ENCODE measurements at places on chromosomes 5 and 9.

GRCh38 chr5:37844009-37844408 lies 4.2 kb upstream of the GDNF start:
- H3K27ac ChIP-seq: no peak overlapping the region
- no peak overlapping the region for H3K4me3 ChIP-seq
- H3K27me3 ChIP-seq: peaks cover 14% of the 10 kb centered on the region
- no peaks in the 10 kb centered on the region for H3K4me1 ChIP-seq
- no peak for DNase-seq
- no peaks in the 10 kb centered on the region for H3K36me3 ChIP-seq

DNA sequence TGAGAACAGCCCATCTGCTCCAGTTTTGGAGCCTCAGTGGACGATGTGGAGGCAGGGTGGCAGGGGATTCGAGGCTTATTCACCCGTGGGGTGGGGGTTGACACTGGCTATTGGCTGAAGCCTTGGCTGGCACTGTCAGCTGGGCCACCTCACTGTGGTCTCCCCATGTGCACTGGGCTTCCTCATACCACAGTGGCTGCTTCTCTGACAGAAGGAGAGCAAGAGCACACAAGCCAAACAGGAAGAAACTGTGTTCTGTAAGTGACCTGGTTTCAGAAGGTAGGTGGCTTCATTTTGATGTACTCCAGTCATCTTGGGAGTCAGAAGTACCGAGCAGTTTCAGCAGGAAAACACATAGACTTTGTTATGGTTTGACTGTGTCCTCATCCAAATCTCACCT lies 24.7 kb upstream of the CTNND2 start:
- no peaks in the 10 kb centered on the region for H3K4me1 ChIP-seq
- no peak for DNase-seq
- no peaks in the 10 kb centered on the region for H3K27me3 ChIP-seq
- H3K4me3 ChIP-seq: no peak overlapping the region

- no peak for DNase-seq
- H3K27me3 ChIP-seq: no peaks in the 10 kb centered on the region
- H3K4me3 ChIP-seq: no peak overlapping the region
- no peaks in the 10 kb centered on the region for H3K36me3 ChIP-seq
These were observed 39.3 kb upstream of the SHB start for GRCh38 chr9:38108326-38108725.

DNA sequence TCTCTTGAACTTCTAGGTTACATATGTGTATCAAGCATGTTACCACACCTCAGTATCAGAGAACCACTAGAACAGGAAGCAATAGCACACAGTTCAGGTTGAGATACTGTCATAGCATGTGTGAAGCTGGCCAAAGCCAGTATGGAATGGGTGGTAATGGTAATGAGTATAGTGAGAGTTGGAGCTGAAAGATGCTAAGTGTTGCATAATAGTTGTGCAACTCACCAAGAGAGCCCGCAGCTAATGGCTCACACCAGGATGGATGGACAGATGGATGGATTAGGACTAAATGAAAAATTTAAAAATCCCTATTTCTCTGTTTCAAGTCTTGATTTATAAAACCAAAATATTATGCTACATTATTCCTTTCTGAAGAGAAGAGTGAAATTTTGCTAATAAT lies 53.4 kb upstream of the KCNN2 start:
- H3K4me1 ChIP-seq: no peaks in the 10 kb centered on the region
- DNase-seq: no peak

GRCh38 chr9:27436234-27436633 lies 87.9 kb upstream of the IFNK start:
- H3K36me3 ChIP-seq: no peaks in the 10 kb centered on the region
- no peak overlapping the region for H3K4me3 ChIP-seq
- no peak for DNase-seq

DNA sequence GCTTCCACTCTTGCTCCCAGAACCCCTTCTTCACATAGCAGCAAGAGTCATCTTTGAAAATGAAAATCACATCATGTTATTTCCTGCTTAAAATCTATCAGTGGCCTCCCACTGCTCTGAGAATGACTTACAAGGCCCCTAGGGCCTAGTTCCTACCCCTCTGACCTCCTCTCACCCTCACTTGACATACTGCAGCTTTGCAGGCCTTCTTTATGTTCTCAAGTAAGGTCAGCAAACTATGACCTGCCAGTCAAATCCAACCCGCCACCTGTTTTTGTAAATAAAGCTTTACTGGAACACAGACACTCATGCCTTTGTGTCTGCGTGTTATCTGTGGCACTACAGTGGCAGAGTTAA lies 185.7 kb downstream of the NR3C1 start:
- no peak overlapping the region for H3K27ac ChIP-seq
- H3K4me3 ChIP-seq: no peak overlapping the region
- peaks cover 12% of the 10 kb centered on the region for H3K36me3 ChIP-seq
- DNase-seq: no peak

DNA sequence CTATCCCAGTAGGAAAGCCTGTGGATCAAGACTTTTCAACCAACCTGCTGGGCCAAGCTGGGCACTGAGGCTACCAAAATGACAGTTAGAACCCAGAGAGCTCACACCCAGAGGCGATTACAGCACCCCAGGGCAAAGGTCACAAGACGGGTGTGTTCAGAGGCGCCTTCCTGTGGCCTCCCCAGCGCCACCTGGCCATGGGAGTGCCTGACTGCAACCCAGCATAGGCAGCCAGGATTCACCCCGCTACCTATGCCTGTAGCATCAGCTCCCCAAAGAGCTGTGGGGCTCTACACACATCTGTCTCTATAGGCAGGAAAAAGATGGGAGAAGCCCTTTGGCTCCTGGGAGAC lies 33.5 kb downstream of the PDGFRB start:
- peak; percentile 53 for DNase-seq
- no peak overlapping the region for H3K27ac ChIP-seq
- H3K4me3 ChIP-seq: no peak overlapping the region
- no peaks in the 10 kb centered on the region for H3K4me1 ChIP-seq

- H3K4me1 ChIP-seq: peaks cover 51% of the 10 kb centered on the region
- H3K4me3 ChIP-seq: peak within 1 kb of the TSS; percentile 55
- DNase-seq: peak; percentile 63
These were observed at the start of gene N4BP3 for GRCh38 chr5:178113141-178113787. Gene N4BP3, plus strand, starts transcription at chr5:178113532. Its CDS starts 6,052 bp downstream, at chr5:178119584.

DNA sequence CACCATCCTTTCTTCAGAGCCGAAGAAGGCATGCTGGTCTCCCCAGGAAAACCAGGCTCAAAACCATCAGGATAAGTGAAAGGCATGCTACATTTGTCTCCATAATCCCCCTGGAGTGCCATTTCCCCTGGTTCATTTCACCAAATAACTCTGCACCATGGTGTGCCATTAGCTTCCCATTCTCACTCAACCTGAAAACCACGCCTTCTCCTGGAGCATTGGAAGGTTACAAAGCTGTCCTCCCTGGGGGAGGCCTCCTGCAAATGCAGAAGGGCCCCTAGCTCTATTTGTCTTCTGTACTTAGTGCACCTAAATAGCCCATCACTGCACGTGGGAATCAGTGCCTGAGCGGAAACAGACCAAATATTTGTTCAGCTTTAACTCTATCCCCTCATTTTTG lies 90.2 kb upstream of the ICE1 start:
- no peaks in the 10 kb centered on the region for H3K4me1 ChIP-seq
- no peaks in the 10 kb centered on the region for H3K27me3 ChIP-seq
- H3K4me3 ChIP-seq: no peak overlapping the region
- H3K27ac ChIP-seq: no peak overlapping the region

DNA sequence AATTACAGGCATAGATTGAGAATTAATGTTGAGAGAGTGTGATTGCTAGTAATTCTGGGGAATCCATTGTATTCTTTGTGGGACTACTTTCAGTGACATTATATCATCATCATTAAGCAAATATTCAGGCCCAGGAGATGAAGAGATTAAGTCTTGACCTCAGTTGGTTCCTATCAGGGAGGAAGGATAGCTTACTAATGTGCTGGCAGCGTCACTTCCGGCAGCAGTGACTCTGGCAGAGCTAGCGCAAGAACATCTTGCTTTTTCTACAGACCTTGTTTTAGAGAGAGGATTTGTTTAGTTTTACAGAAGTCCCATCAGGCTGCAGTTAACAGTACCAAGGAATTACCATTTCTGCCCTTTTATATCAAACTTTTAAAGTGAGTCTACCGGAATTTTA lies 20.3 kb downstream of the OSTF1 start:
- H3K36me3 ChIP-seq: no peaks in the 10 kb centered on the region
- no peak for DNase-seq
- no peak overlapping the region for H3K4me3 ChIP-seq
- H3K27me3 ChIP-seq: no peaks in the 10 kb centered on the region
- H3K4me1 ChIP-seq: peaks cover 34% of the 10 kb centered on the region
- no peak overlapping the region for H3K27ac ChIP-seq

GRCh38 chr5:78781611-78782286 lies 133.2 kb upstream of the LHFPL2 start:
- no peaks in the 10 kb centered on the region for H3K4me1 ChIP-seq
- peaks cover 6% of the 10 kb centered on the region for H3K36me3 ChIP-seq
- DNase-seq: no peak
- no peak overlapping the region for H3K27ac ChIP-seq
- H3K4me3 ChIP-seq: no peak overlapping the region

GRCh38 chr5:178389796-178390195 lies 157.2 kb upstream of the PHYKPL start:
- no peak overlapping the region for H3K27ac ChIP-seq
- H3K27me3 ChIP-seq: peaks cover 3% of the 10 kb centered on the region
- no peak for DNase-seq
- H3K36me3 ChIP-seq: no peaks in the 10 kb centered on the region
- no peak overlapping the region for H3K4me3 ChIP-seq

DNA sequence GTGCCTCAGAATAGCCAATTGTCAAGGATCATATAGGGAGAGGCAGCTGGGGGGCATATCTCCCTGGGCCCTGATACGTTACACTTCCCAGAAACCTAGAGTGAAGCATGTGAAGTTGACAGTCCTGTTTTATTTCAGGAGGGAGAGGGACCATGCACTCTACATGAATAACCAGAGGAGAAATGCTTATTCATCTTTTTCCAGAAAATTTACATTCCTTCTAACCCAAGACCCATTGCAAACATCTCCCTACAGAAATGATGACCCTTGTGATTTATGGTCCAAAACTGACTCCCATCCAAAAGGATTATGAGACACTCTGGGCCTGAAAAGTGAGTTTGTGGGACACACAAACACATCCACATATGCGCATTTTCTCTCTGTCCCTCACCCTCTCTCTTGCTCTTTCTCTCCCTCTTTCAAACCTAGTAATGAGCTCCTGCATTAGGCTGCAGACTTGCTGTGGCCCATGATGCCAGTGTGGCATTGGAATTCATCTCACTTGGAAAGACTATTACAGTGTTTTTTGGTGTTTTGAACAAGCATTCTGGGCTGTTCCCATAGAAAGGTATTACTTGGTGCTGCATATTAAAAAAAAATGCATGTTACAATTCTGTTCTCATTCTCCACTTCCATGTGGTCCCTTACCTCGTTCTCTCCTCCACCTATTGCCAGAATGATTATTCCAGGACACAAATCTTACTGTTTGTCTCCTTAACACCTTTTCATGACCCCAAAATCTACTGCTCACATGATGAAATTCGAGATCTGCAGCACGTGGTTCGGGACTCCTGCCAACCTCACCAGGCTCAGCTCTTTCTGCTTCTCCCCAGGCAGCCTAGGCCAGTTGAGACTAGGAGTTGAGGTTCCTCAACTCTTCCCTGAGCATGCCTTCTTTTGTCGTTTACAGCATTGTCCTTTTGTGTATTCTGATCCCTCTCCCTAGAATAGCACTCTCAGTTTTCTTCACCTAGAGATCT lies 451.3 kb upstream of the KLF4 start:
- H3K4me1 ChIP-seq: no peaks in the 10 kb centered on the region
- DNase-seq: no peak
- no peaks in the 10 kb centered on the region for H3K27me3 ChIP-seq
- no peak overlapping the region for H3K27ac ChIP-seq
- no peaks in the 10 kb centered on the region for H3K36me3 ChIP-seq

DNA sequence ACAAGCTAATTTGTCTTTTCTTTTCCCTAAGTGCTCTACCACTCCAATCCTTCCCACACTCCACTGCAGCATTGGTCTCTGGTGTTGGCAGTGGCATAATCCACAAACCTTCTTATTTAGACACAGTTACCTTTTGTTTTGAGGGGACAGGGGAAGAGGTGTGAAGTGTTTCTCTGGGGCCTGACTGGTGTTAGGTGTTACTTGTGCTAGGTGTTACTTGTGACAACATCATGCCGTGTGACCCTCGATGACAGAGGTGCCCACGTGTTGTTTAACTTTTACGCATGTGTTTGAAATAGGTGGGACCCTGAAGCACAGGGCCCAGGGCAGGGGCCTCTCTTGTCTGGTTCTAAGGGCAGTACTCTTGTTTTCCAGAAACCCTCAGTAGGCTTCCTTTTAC lies 70.5 kb upstream of the SPRY4 start:
- no peak for DNase-seq
- H3K27ac ChIP-seq: no peak overlapping the region
- H3K27me3 ChIP-seq: no peaks in the 10 kb centered on the region
- no peaks in the 10 kb centered on the region for H3K4me1 ChIP-seq
- no peak overlapping the region for H3K4me3 ChIP-seq

- H3K36me3 ChIP-seq: no peaks in the 10 kb centered on the region
- DNase-seq: no peak
- no peaks in the 10 kb centered on the region for H3K27me3 ChIP-seq
These were observed 172.1 kb downstream of the ENC1 start for GRCh38 chr5:74468421-74468820.

- H3K27ac ChIP-seq: no peak overlapping the region
- no peak for DNase-seq
- no peaks in the 10 kb centered on the region for H3K36me3 ChIP-seq
- H3K4me1 ChIP-seq: no peaks in the 10 kb centered on the region
These were observed 89.9 kb upstream of the ADAMTSL1 start for GRCh38 chr9:18384066-18384465.

GRCh38 chr5:131942016-131942415 lies 3.4 kb downstream of the MEIKIN start:
- no peaks in the 10 kb centered on the region for H3K36me3 ChIP-seq
- H3K4me1 ChIP-seq: no peaks in the 10 kb centered on the region
- no peak overlapping the region for H3K27ac ChIP-seq
- H3K27me3 ChIP-seq: no peaks in the 10 kb centered on the region
- no peak overlapping the region for H3K4me3 ChIP-seq

- H3K4me1 ChIP-seq: no peaks in the 10 kb centered on the region
- no peak for DNase-seq
- no peak overlapping the region for H3K4me3 ChIP-seq
- no peak overlapping the region for H3K27ac ChIP-seq
These were observed 5.0 kb downstream of the KCNIP1 start for GRCh38 chr5:170508660-170509347.

GRCh38 chr5:98425640-98426039 lies 347.8 kb upstream of the RGMB start:
- H3K27me3 ChIP-seq: no peaks in the 10 kb centered on the region
- no peaks in the 10 kb centered on the region for H3K4me1 ChIP-seq
- H3K4me3 ChIP-seq: no peak overlapping the region
- no peaks in the 10 kb centered on the region for H3K36me3 ChIP-seq
- no peak for DNase-seq
- H3K27ac ChIP-seq: no peak overlapping the region

- H3K4me3 ChIP-seq: no peak overlapping the region
- no peak for DNase-seq
- no peaks in the 10 kb centered on the region for H3K27me3 ChIP-seq
These were observed 85.8 kb downstream of the NUDT12 start for GRCh38 chr5:103476811-103477210.
